ENCODE measurements at places on chromosomes 1 and 21.

DNA sequence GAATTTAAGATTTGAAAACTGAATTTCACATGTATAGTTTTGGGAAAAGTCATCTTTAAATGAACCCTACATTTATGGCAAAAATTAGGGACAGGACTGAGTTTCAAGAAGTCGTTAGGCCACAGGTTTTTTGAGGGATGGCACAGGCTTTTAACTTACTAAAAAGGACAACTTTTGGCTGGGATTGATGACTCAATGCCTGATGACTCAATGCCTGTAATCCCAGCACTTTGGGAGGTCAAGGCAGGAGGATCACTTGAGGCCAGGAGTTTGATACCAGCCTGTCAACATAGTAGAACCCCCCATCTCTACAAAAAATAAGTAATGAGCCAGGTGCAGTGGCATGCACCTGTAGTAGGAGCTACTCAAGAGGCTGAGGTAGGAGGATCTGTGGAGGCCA lies 15.9 kb downstream of the UCK2 start:
- DNase-seq, result no peak

- no peak for DNase-seq
These were observed 14.3 kb upstream of the ZNF326 start for GRCh38 chr1:89980605-89981004.

DNA sequence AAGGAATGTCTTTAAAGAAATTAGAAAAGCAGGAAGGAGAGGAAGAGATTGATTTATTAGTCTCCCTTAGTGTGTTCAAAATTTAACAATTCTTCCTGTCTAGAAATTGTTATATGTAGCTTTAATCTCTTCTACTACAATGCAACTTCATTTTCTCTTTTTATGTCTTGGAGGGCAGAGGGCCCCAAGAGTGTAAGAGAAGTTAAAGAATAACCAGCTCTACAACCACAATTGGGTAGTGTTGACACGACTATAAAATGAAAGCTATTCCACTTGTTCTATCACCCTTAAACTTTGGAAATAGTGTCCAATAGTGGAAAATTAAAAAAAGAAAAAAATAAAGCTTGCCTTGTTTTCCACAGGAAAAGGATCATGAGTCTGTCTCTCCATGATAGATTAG lies 82.6 kb upstream of the DPYD start:
- no peak for DNase-seq

GRCh38 chr1:232223183-232223708 lies 406.7 kb downstream of the SIPA1L2 start:
- DNase-seq, result peak; percentile 63

GRCh38 chr21:34630536-34631143 lies 15.7 kb upstream of the RCAN1 start:
- DNase-seq, result no peak

- no peak for DNase-seq
These were observed 12.3 kb upstream of the SLC30A10 start for GRCh38 chr1:219940707-219941106.

DNA sequence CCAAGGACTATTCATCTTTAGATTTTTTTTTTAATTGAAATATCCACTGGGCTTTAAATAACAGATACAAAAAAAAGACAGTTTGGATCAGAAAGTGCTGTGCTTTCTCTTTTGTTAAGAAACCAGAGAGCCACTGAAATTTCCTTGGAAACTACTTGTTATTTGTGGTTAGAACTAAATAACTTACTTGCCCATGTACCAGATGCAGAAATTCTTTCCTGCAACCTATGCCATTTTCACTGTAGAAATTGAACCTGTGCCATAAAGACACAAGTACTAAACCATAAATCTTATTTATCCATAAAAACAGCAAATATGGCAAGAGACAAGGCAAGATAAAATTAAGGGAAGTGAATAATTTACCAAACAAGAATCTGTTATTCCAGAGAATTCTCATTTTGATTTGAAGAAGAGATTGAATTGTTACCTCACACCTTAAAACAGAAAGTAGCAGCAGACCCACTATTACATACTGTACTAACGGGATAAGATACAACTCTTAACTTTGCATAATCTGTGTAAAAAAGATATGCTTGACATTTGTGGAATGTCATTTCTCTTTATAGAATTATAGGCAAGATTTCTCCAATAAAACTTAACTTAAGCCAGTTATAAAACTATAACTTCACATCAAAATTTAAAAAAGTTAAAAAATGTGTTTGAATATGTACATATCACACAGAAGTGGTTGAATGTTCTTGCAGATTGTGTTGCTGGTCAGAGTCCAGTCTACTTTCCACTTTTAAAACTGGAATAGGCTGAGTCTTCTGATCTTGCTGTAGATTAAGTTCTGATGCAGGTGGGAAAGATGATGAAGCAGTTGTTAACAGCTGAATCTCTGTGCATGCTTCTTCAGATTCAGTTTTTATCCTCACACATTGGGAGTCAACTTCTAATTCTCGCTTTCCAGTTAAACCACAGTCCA lies 6.3 kb upstream of the PHTF1 start:
- DNase-seq, result peak; percentile 78

GRCh38 chr21:26096494-26097371 lies 73.8 kb downstream of the APP start:
- DNase-seq, result no peak

DNA sequence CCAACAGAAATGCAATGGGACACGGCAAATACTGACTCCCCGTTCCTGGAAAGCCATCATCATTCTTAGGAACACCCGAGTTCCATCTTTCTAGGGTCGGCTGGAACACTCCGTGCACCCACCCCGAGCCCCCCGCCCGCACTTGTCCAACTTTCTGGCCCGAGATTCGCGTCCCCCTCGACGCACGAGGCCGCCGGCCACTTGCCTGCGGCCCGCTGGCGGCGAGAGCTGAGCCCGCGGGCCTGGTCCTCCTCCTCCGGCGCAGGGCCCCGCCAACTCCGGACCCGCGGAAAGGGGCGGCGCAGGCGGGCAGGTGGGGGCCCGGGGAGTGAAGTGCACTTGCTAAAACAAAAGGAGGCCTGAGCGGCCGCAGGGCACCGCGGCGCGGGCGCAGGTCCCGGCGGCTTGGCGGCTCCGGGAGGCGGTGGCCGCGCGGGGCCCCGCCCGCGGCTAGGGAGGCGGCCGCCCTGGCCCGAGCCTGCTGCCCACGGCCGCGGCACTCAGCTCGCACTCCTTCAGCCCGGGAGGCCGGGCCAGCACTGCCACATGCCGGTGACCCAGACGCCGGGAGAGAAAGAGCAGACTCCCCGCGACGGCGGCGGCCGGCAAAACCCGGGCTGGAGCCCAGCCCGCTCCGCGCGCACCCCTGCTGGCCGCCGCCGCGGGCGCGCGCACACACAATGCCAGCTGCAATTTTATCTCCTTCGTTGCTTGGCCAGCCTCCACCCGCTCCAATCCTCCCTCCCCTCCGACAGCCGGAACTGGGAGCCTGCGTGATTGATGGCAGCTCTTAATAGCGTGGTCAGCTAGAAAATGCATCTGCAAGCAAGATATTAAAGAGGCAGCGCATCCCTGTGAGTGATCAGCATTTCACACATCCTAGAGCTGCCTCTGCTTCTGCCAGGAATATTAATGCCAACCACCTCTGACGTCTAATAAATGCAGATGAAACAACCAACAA lies 114.3 kb downstream of the RERE start:
- DNase-seq, result peak; percentile 96

DNA sequence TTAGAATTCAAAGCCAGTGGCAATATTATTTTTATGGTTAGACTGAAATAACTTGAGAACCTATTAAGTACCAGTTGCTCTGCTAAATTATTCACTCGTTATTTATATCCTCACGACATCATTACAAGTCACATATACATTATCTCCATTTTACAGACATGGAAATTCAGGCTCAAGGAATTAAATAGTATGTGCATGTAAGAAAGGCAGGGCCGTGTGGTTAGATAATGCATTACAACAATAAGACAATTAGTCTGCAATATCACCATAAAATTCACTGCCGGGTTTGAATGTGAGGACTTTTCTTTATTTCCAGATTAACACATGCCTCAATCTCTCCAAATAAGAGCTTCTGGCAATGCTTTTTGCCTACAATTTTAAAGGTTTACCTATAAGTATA lies 523.4 kb downstream of the PTBP2 start:
- DNase-seq, result no peak

GRCh38 chr1:43611950-43612349 lies 38.0 kb upstream of the KDM4A start:
- DNase-seq, result no peak

- DNase-seq, result no peak
These were observed 225.4 kb downstream of the SMYD3 start for GRCh38 chr1:246281639-246282038.

- peak; percentile 84 for DNase-seq
These were observed 19.9 kb downstream of the FOXO6 start for GRCh38 chr1:41380979-41381691.

GRCh38 chr1:907611-908451 lies 15.9 kb upstream of the SAMD11 start:
- DNase-seq, result no peak

GRCh38 chr21:39837861-39838359 lies 29.3 kb upstream of the PCP4 start:
- DNase-seq, result no peak

GRCh38 chr1:236332092-236332758 lies 50.5 kb upstream of the ERO1B start:
- DNase-seq, result no peak
